ENCODE measurements at places on chromosomes 16 and 17. TPM values are rescaled to one million over a fixed set of nuclear protein-coding genes. Genes with fewer than 3 reads are reported as not detected.

PIRT gene
- not detected for total RNA-seq

GRCh38 chr16:50699326-50700159, 6.1 kb downstream of the NOD2 start:
- peak; percentile 34 for DNase-seq

GAS2L2 gene
- not detected for total RNA-seq

SSTR5 gene
- total RNA-seq = not detected

DNA sequence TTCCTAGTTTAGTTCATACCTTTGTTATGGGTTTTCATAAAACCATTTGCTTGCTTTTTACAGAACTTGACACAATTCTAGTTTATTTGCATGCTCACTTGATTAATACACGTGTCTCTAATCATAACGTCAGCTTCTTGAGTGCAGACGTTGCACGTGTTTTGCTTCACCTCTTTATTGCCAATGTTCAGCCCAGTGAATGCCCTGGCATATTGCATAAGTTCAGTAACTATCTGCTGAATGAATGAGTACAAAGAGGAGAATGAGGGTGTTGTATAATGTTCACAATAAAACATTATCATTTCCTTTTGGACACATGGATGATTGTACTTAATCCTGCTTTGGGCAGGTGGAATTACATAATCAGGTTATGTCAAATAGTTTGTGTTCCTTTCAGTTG, 519.8 kb downstream of the HS3ST4 start:
- DNase-seq = no peak

GRCh38 chr16:67461600-67462278, 19.2 kb downstream of the ATP6V0D1 start:
- no peak for DNase-seq

GRCh38 chr17:57832314-57833178, 17.3 kb downstream of the MRPS23 start:
- DNase-seq = no peak

SPNS3 gene
- total RNA-seq = not detected

- DNase-seq = no peak
Observed at GRCh38 chr17:58187063-58187462, 5.5 kb upstream of the EPX start.

TEX2 gene
- 45.8 TPM for total RNA-seq

DNA sequence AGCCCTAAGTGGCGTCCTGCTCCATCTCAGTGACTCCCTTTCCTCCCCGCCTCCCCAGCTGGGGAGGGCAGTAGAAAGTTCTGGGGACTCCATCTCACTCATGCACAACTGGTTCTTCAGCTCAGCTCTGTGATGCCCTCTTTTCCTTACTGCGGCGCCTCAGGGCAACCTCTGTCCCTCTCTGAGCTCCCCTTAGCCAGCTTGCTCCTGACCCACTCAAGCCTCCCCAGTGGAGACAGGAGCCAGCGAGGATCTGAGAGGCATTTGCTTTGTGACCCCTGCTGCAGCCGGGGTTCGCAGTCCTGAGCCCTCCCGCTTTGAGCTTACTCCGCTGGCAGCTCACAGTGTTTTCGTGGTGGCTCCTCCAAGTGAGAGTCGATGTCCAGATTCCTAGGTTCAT, 6.2 kb upstream of the MRC2 start:
- no peak for DNase-seq

DNA sequence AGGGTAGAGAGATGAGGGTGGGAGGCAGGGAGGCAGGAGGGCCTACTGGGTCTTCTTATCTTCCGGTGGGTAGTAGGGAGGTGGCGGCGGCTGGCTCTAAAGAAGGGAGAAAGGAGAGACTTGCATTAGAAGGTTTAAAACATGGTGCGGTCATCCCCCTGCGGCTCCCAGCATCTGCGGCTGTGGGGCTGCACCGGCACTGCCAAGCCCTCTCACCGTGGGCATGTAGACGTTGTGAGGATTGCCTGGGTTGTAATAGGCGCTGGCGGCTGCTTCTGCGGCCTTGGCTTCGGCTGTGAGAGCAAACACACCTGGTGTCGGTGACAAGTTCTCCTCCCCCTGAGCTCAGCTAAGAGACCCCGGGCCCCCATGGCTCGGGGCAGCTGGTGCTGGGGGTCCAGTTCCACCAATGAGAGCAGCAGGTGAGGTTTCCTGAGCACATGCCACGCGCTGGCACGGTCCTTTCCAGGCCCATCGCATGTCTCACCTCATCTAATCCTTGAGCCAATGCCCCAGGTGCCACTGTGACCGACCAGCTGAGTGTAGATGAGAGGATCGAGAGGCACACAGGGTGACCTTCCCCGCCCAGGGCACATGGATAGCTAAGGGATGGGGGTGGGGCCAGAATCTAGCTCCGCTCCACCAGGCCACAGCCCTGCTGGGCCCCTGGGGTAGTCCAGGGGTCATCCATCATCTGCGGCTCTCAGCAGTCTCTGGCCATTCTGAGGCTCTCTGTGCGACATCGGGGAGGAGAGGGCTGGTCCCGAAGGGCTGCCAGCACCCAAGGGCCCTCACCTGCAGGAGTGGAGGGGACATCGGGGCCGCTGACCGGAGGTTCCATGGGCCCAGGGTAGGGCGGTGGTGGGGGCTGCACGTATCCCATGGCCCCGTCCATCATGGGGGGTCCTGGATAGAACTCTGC, 2.7 kb upstream of the UNC13D start:
- no peak for DNase-seq

MCRIP1 gene
- 96.6 TPM for total RNA-seq

DNA sequence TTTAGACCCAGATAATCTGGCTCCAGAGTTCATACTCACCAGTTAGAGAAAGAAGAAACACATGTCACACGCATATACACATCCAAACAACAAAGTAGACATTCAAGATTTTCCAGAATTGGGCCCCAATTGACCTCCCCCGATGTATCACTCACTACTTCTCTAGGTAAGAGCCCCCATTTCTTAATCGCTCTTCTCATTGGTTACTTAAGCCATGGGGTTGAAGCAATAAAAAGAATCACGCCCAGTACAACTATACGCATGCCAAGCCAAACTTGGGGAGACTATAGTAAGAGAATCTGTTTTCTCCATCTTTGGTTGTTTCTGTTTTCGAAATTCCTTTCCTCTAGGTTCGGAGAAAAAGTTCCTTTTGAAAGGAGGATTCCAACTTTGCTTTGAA, 565 bp downstream of the DDX52 start:
- peak; percentile 44 for DNase-seq

DNA sequence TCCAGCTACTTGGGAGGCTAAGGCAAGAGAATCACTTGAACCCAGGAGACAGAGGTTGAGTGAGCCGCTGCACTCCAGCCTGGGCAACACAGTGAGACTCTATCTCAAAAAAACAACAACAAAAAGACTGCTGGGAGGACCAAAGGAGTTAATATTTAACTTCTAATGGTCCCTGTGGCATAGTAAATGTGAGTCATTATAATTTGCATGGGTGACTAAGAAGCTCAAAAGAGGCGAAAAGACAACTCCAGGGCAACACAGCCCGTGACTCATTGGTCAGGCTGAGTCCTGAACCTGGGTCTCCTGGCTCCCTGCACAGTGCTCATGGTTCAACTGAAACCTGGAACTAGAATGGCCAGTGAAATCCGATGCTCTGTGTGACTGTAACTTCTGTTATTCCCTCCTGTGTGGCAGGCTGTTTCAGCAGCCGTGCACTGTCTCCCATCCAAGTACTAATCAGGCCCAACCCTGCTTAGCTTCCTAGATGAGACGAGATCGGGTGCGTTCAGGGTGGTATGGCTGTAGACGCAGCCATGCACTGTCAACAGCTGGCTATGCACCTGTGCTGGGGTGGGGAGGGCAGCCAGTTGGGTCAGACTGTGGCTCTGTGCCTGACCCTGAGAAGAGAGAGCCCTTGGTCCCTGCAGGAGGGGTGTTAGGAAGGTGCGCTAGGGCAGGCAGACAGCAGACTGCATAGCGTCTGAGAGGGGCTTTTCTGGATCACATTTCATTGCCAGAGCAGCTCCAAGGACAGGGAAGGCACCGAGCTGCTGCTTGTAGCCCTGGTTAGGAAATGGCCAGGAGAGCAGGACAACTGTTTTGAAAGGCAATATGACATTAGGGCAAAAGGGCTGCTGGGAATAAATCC, 14.5 kb upstream of the GPRC5C start:
- no peak for DNase-seq

- DNase-seq = no peak
Observed at GRCh38 chr16:85424260-85425073, 188.7 kb upstream of the GSE1 start.

DNA sequence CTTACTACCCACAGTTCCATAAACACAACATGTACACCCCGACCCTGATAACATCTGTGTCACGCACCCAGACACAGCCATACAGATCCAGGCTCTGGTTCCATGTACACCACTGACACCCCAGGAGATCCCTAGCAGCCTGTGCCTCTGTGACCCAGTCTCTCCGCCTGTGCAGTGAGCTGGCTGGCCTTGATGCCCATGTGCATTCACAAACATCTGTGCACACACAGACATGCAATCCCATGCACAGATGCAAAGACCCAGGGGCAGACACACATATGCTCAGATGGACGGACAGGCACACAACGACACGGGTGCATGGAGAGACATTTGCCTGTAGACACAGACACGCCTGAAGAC, 4.1 kb downstream of the CCDC102A start:
- no peak for DNase-seq

- peak; percentile 71 for DNase-seq
Observed at GRCh38 chr17:44779211-44780025, 20.6 kb downstream of the ADAM11 start.

GRCh38 chr17:6924208-6924607, 71.6 kb upstream of the ALOX12 start:
- DNase-seq = no peak

HOXB9 gene
- not detected for total RNA-seq

DNA sequence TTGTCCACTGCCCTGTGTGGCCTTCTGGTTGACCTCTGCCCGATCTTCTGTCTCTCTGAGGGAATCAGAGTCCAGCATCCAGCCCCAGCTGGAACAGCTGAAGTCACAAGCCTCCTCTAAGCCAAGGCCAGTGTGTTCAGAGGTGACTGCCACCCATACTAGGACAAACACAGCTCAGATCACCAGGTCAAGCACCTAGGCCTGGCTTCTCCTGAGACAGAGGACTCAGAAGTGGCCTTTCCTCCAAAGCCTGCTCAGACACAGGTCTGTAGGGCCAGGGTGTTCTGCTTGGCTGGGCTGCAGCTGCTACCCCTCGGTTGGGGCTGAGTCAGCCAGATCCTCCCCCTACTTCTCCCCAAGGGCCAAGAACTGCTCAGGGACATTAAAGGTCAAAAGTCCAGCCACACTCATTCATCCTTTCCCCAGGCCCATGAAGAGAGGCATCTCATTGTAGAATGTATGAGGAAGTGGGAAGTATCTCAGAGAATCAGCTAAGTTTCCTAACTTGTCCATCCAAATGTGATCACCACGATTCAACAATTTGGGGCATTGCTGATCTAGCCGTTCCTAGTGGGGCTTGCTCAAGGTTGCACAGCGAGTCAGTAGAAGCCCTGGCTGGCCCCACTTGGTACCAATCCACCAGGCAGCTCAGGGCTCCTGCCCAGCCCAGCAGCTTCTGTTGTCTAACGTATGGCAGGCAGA, 7.6 kb downstream of the SLC46A1 start:
- DNase-seq = no peak

DNA sequence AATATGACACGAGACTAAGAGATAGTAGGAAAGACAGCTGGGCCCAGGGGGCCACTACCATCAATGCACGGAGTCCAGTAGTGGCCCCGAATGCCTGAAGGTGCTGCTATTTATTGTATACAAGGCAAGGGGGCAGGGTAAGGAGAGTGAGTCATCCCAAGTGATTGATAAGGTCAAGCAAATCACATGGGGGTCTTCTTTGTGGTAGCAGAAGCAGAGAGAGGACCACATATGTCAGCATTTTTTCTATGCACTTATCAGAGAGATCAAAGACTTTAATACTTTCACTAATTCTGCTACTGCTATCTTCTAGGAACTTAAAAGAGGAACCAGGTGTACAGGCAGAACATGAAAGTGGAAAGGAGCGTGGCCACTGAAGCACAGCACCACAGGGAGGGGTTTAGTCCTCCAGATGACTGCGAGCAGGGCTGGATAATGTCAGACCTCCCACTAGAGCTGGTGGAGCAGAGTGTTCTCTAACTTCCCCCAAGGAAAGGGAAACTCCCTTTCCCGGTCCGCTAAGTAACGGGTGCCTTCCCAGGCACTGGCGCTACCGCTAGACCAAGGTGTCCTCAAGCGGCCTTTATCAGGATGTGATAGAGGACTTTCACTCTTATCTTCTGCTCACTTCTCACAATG, 26.4 kb upstream of the ARL4D start:
- peak; percentile 82 for DNase-seq

GRCh38 chr16:80058214-80058613, 457.7 kb upstream of the MAF start:
- DNase-seq = peak; percentile 5

- peak; percentile 82 for DNase-seq
Observed at GRCh38 chr16:84785843-84786581, 33.8 kb upstream of the CRISPLD2 start.
